AG10803 (cell line): ENCODE measurements at places on chromosomes 16 and 17.

DNA sequence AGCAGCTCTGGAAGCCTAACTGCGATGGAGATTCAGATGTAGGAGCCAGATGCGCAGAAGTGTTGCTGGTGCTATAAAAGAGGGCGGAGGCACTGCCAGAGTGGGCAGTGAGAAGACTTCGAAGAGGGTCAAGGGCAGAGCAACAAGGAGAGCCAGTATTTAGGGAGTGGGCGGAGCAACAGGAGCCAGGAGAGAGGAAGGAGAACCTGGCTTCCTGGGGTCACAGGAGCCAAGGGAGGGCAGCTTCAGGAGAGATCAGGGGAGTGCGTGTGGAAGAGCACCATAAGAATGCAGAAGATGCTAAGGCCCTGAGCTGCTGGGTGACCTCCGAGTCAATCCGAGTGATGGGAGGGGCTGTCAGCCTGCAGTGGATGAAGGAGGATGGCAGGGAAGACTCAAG is 14.4 kb upstream of the MRPS23 start:
- DNase-seq = no peak

- DNase-seq = no peak
These were observed 78.2 kb upstream of the NLRP1 start for GRCh38 chr17:5662409-5663085.

GRCh38 chr16:29736112-29736511 is 9.7 kb downstream of the C16orf54 start:
- no peak for DNase-seq

GRCh38 chr16:74771656-74772315 is 2.8 kb downstream of the FA2H start:
- no peak for DNase-seq

- DNase-seq = no peak
These were observed 538 bp downstream of the TM4SF5 start for GRCh38 chr17:4772235-4772613.

DNA sequence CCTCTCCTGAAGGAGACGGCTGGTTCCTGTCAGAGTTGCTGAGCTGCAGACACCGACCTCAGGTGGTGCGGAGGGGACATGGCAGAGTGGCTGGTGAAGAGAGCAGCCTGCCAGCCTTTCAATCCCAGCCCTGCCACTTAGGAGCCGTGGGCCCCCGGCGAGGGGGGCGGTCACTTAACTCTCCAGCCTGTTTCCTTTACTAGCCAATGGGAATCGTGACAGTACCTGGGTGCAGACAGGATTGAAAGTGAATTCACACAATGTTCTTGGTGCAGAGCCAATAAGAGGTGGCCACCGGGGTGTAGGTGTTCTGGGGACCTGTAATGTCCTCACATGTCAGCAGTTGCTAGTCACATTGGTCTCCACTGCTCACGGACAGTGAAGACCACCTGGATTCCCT is 13.5 kb downstream of the ACE start:
- no peak for DNase-seq

DNA sequence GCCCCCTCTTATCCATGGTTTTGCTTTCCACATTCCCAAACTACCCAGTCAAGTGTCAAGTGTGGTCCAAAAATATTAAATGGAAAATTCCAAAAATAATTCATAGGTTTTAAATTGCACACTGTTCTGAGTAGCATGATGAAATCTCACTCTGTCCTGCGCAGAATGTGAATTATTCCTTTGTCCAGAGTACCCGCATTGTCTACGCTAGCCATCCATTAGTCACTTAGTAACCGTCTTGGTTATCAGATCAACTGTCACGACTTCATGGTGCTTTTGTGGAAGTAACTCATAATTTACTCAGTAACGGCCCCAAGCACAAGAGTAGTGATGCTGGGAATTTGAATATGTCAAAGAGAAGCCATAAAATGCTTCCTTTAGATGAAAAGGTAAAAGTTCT is 94.9 kb downstream of the SLC39A11 start:
- no peak for DNase-seq

GRCh38 chr17:5354310-5354709 is 65.2 kb downstream of the NUP88 start:
- no peak for DNase-seq

DNA sequence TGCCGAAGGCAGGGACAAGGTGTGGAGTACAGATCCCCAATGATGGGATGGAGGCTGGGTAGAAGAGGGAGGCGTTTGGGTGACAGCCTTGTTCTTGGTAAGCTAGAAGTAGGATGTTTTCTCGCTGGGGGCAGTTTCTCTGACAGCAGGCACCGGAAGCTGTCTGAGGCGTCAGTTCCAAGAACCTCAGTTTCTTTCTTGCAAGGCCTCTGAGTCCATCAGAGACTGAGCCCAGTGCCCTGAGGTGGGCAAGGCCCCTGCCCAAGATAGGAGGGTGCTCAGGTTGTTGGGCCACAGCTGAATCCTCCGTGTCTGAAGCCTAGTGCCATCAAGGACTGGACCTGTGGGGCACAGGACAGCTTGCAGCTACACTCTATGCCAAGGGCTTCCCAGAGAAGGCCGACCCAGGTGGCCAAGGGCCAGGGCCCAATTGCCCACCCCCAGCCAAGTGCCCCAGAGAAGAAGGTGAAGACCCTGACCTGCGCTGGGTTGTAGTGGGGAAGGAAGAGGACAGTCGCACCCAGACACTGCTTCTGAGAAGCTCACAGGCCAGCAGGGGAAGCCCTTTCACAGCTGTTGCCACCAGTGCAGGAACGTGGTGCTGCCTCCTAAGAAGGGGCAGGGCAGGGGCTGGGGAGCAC is 13.1 kb downstream of the CYB5D2 start:
- DNase-seq = no peak
